ENCODE measurements at places on chromosomes 6 and 20.

DNA sequence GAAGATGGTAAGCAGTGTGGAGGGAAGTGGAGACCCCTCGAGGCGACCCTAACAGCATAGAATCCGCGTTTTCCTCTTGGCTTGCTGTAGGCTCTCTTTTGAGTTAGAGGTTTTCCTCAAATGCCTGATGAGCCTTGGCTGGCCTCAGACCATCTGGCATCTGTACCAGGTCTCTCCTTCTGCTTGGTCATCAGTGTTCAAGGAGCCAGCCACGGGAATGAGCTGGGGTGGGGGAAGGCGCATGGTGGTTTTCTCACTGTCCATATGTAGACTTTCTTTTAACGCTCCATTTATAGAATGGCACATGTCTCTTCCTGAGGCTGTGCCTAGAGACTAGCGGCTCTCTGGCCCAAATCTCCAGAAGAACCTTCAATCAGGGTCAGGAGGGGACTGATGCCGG, 8.1 kb upstream of the GUCA1A start:
- H3K36me3 ChIP-seq = no peaks in the 10 kb centered on the region
- no peak overlapping the region for H3K4me3 ChIP-seq
- H3K27ac ChIP-seq = no peak overlapping the region
- H3K27me3 ChIP-seq = no peaks in the 10 kb centered on the region
- H3K4me1 ChIP-seq = no peaks in the 10 kb centered on the region

DNA sequence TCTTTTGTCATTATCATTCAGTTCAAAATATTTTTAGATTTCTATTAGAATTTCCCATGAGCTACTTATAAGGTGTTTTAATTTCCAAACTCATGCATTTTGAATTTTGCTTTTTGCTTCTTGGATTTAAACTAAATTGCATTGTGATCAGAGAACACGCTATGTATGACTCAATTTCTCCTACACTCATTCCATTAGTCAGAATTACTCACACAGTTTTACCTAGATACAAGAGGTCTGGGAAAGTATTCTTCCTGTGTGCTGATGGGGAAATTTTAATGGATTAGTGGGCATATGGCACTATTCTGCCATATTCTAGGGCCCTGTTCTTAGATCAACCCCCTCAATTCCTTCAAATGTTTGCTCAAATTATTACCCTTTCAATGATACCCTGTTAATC, 49.9 kb upstream of the BMP5 start:
- no peaks in the 10 kb centered on the region for H3K4me1 ChIP-seq
- H3K27ac ChIP-seq = no peak overlapping the region
- no peaks in the 10 kb centered on the region for H3K36me3 ChIP-seq
- DNase-seq = no peak

GRCh38 chr6:14751645-14752175, 494.2 kb upstream of the JARID2 start:
- no peaks in the 10 kb centered on the region for H3K4me1 ChIP-seq
- H3K27me3 ChIP-seq = no peaks in the 10 kb centered on the region
- H3K36me3 ChIP-seq = no peaks in the 10 kb centered on the region
- H3K4me3 ChIP-seq = no peak overlapping the region
- H3K27ac ChIP-seq = no peak overlapping the region
- no peak for DNase-seq

- H3K36me3 ChIP-seq = no peaks in the 10 kb centered on the region
- no peak overlapping the region for H3K27ac ChIP-seq
- no peak overlapping the region for H3K4me3 ChIP-seq
- H3K4me1 ChIP-seq = no peaks in the 10 kb centered on the region
- no peak for DNase-seq
- no peaks in the 10 kb centered on the region for H3K27me3 ChIP-seq
Measured at GRCh38 chr20:5214826-5215225, 88.0 kb downstream of the CDS2 start.

DNA sequence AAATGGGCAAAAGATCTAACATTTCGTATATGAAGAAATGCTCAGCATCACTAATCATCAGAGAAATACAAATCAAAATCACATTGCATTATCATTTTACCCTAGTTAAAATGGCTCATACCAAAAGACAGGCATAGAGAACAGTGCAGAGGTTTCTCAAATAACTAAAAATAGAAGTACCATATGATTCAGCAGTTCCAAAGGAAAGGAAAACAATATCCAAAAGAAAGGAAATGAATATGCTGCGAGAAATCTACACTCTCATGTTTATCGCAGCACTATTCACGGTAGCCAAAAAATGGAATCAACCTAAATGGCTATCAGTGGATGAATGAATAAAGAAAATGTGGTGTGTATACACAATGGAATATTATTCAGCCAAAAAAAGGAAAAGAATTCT, 63.5 kb downstream of the VTA1 start:
- H3K4me3 ChIP-seq = no peak overlapping the region
- DNase-seq = no peak
- H3K4me1 ChIP-seq = no peaks in the 10 kb centered on the region
- H3K36me3 ChIP-seq = peaks cover 6% of the 10 kb centered on the region
- H3K27me3 ChIP-seq = no peaks in the 10 kb centered on the region

DNA sequence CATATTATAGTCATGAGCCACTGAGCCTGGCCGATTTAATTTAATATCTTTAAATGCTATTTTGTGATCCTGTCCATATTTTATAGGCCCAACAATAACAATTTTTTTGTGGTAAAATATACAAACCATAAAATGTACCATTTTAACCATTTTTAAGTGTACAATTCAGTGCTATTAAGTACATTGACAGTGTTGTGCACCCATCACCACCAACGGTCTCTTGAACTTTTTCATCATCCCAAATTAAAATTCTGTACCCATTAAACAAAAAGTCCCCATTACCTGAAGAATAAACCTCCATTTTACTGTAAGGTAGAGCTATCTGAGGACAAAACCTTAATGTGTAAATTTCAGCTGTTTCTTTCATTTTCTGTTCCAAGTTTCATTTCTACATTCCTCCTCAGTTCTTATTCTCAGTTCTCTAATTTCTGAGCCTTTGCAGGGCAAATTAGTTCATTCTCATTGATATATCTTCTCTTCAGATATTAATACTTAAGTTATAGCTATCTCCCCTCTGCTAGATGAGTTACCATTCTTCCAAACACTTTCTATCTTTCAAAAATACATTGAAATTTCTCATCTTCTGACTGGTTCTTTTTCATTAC, 10.3 kb downstream of the MTO1 start:
- no peak overlapping the region for H3K27ac ChIP-seq
- no peaks in the 10 kb centered on the region for H3K36me3 ChIP-seq
- DNase-seq = no peak
- no peaks in the 10 kb centered on the region for H3K4me1 ChIP-seq
- no peak overlapping the region for H3K4me3 ChIP-seq

DNA sequence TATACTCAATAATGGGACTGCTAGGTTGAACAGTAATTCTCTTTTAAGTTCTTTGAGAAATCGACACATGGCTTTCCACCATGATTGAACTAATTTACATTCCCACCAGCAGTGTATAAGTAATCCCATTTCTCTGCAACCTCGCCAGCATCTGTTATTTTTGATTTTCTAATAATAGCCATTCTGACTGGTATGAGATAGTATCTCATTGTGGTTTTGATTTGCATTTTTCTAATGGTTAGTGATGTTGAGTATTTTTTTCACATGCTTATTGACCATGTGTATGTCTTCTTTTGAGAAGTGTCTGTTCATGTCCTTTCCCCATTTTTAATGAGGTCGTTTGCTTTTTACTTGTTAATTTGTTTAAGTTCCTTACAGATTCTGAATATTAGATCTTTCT, 66.5 kb downstream of the STK4 start:
- H3K4me1 ChIP-seq = no peaks in the 10 kb centered on the region
- no peak for DNase-seq
- H3K36me3 ChIP-seq = no peaks in the 10 kb centered on the region
- no peak overlapping the region for H3K27ac ChIP-seq

- H3K27me3 ChIP-seq = no peaks in the 10 kb centered on the region
- no peaks in the 10 kb centered on the region for H3K36me3 ChIP-seq
- DNase-seq = no peak
Measured at GRCh38 chr20:14657266-14658005, 320.0 kb upstream of the FLRT3 start.

GRCh38 chr20:49186535-49187329, 1.4 kb downstream of the STAU1 start:
- peak overlapping the region; percentile 96 for H3K4me3 ChIP-seq
- H3K27ac ChIP-seq = peak overlapping the region; percentile 96
- H3K27me3 ChIP-seq = no peaks in the 10 kb centered on the region
- DNase-seq = no peak
- H3K4me1 ChIP-seq = no peaks in the 10 kb centered on the region

- no peaks in the 10 kb centered on the region for H3K27me3 ChIP-seq
- H3K27ac ChIP-seq = no peak overlapping the region
- H3K4me3 ChIP-seq = no peak overlapping the region
Measured at GRCh38 chr20:32706486-32706885, 32.7 kb upstream of the C20orf203 start.

DNA sequence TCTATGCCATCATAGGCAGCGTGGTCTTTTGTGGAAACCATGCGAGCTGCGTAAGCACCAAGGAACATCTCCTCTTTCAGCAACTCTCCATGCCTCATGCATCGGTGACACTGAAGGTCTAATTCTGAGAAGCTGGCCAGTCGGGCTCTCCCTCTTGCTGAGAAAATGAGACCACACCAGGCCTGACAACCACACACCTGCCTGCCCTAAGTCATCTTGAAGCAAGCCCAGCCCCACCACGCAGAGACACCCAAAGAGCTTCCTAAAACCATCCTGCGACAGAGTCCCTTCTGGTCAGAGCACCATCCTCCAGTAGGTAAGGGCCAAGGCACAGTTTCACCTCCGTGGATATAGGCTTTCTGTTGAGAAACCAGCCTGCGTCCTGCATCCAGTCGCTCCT, 26.6 kb downstream of the PREX1 start:
- H3K36me3 ChIP-seq = no peaks in the 10 kb centered on the region
- no peak overlapping the region for H3K4me3 ChIP-seq

DNA sequence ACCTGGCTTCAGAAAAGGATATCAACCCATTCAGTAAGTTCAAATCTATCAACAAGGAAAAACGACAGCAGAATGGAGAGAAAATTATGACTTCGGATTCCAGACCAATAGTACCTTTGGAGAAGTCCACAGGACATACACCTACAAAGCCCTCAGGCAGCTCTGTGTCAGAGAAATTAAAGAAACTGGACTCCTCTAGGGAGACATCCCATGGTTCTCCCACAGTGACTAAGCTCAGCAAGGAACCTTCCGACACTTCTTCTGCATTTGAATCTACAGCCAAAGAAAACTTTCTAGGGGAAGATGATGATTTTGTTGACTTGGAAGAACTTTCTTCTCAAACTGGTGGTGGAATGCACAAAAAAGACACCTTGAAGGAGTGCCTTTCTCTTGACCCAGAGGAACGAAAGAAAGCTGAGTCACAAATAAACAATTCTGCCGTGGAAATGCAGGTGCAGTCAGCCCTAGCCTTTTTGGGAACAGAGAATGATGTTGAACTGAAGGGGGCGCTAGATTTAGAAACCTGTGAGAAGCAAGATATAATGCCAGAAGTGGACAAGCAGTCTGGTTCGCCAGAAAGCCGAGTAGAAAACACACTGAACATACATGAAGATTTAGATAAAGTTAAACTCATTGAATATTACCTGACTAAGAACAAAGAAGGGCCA, 67.4 kb upstream of the HINT3 start:
- H3K27me3 ChIP-seq = no peaks in the 10 kb centered on the region
- no peak for DNase-seq
- H3K27ac ChIP-seq = no peak overlapping the region
- no peaks in the 10 kb centered on the region for H3K4me1 ChIP-seq

GRCh38 chr20:1462834-1463233, 3.8 kb downstream of the NSFL1C start:
- no peak overlapping the region for H3K27ac ChIP-seq
- DNase-seq = no peak
- no peaks in the 10 kb centered on the region for H3K27me3 ChIP-seq
- no peak overlapping the region for H3K4me3 ChIP-seq

DNA sequence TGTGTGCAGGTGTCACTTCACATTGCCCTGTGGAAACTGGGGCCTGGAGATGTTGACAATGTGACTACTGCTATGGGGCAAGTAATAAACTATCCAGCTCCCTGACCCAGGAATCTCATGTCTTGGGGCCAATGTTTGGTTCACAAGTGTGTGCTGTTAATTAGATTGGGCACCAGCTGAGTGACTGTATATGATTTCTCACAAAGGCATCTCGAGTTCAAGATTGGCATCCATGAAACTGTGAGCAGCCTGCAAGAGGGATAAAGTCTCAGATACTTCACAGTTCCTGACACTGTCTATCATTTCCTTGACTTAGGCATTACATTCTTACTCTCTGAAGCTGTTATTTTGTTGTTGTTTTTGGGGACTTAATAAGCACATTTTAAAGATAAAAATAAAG, 264.0 kb downstream of the PRKN start:
- DNase-seq = no peak
- H3K27ac ChIP-seq = no peak overlapping the region
- no peaks in the 10 kb centered on the region for H3K27me3 ChIP-seq
- H3K4me3 ChIP-seq = no peak overlapping the region
- H3K36me3 ChIP-seq = no peaks in the 10 kb centered on the region

- no peaks in the 10 kb centered on the region for H3K36me3 ChIP-seq
- H3K4me1 ChIP-seq = no peaks in the 10 kb centered on the region
- H3K4me3 ChIP-seq = no peak overlapping the region
- no peak for DNase-seq
Measured at GRCh38 chr6:29992807-29993206, 50.5 kb downstream of the HLA-A start.

- no peaks in the 10 kb centered on the region for H3K36me3 ChIP-seq
- no peak for DNase-seq
- H3K27me3 ChIP-seq = no peaks in the 10 kb centered on the region
Measured at GRCh38 chr6:34234667-34235306, 1.9 kb upstream of the HMGA1 start.

DNA sequence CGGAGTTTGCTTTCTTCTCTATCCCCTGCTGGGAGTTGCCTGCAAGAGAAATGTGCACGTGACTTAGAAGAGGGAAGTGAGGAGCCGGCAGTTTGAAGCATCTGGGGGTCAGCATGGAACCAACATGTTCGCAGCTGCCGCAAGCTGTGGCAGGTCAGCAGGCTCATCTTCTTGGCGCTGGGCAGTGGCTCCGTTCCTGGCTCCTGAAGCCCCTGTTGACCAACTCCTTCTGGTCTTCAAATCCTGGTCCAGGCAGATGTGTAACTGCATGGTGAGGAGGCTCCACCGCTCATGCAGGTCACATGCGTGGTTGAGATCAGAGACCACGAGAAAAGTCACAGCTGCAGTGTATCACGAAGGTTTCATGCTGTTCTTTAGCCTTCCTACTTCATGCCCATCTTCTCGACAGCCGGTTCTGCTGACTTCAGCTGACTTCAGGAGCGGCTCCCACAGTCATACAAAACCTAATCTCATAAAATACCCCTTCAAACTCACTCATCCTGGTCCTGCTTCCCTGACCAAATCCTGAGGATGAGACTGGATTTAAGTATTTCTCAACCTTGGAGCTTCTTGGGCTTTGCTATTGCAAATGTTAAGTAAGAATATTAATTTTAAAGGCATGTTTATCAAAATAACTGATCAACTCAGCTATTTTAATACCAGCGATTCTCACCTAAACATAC, 44.9 kb upstream of the BCAS1 start:
- no peaks in the 10 kb centered on the region for H3K27me3 ChIP-seq
- H3K4me3 ChIP-seq = no peak overlapping the region
- no peak overlapping the region for H3K27ac ChIP-seq
- no peaks in the 10 kb centered on the region for H3K4me1 ChIP-seq
- H3K36me3 ChIP-seq = no peaks in the 10 kb centered on the region

GRCh38 chr20:1402149-1402548, 9.3 kb upstream of the FKBP1A start:
- H3K4me3 ChIP-seq = no peak overlapping the region
- H3K27ac ChIP-seq = no peak overlapping the region
- no peaks in the 10 kb centered on the region for H3K36me3 ChIP-seq
- no peak for DNase-seq
- H3K27me3 ChIP-seq = no peaks in the 10 kb centered on the region
- H3K4me1 ChIP-seq = no peaks in the 10 kb centered on the region

Measured in breast epithelium (tissue), 4 donors.